NCI-H1930 (cell line): ENCODE measurements at places on chromosomes 2 and 18.

DNA sequence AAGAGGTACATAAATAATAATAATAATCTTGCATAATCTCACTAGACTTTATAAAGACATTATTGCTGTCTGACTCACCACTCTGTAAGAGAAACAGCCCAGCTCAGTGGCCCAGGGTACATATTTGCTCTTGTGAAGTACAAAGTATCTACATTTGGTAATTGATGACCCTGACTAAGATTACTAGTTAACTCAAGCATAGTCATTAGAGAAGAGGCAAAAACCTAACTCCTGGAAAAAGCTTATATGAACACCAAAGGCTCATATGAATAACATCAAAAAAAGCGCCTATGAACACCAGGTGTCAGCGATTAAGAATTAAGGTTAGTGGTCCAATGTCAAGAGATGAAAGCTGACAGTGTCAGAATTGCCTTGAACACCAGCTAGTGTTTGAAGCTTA is 38.4 kb downstream of the RAD51AP2 start:
- DNase-seq: no peak

GRCh38 chr2:24183366-24184069 is 8.7 kb downstream of the FAM228A start:
- no peak for DNase-seq

- no peak for DNase-seq
Measured at GRCh38 chr18:35182151-35182550, 58.7 kb upstream of the ZNF397 start.

GRCh38 chr18:7646174-7646886 is 79.2 kb downstream of the PTPRM start:
- no peak for DNase-seq
